ENCODE measurements at places on chromosomes 7 and 10.
A peak's percentile ranks its signal among the peaks of the same experiment; 100 is the strongest.

GRCh38 chr7:100132126-100132525 lies 5.4 kb downstream of the MBLAC1 start:
- no peak for DNase-seq

DNA sequence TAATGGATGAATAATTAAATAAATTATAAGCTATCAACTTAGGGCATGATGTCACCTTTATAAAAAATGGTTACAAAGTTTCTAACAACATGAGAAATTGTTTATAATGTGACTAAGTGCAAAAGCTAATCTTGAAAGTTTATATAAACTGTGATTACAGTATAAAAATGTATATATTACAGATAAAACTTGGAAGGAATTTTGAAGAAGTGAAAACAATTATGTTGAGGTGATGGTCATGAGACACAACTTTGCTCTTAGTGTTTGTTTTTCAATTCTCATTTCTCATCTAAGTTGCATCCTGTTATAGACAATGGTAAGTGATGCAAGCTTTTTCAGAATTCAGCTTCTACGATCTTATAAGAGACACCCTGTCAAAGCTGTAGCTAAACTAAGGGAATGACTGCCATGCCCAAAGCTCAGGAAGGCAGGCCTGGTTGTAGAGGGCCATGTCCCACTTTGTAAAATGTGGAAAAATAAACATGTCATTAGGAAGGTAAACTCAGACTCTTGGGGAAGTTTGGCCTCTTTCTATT lies 23.9 kb downstream of the MACC1 start:
- no peak for DNase-seq

DNA sequence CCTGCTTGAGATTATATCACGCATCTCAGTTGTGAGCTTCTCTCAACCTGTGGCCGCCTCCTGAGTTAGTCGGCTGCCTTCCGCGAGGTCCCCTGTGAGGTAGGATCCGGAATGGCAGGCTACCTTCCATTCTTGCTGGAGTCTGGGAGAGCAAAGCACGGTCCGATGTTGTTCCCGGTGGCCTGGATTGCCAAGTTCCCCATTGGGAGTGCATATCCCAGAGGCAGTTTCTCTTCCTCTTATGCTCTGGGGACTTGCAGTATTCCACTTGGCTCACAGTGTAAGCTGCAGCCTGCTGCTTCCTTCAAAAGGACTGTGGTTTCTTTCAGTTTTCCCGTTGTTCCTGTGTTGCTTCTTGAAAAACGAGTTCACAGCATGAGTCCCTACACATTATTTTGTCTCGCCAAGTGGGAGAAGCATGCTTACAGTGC lies 225.4 kb upstream of the ZWINT start:
- DNase-seq = no peak

DNA sequence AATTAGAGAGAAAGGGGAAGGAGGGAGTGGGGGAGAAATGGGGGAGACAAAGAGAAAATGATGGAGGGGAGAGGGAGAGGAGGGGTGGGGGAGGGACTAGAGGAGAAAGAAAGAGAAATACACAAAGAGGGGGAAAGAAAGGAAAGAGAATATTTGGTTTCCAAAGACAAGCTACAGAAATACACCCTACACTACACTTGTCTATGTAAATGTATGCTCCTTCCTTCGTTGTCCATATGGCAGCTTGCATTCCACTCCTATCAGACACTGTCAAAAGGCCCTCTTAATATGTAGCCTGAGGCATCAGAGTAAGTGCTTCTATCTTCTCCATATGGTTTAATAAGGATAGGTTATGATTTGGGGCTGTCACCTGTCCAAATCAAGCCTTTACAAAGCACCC lies 92.8 kb upstream of the FEZF1 start:
- DNase-seq = no peak

- no peak for DNase-seq
These were observed 657.5 kb upstream of the NRP1 start for GRCh38 chr10:33991924-33992323.

DNA sequence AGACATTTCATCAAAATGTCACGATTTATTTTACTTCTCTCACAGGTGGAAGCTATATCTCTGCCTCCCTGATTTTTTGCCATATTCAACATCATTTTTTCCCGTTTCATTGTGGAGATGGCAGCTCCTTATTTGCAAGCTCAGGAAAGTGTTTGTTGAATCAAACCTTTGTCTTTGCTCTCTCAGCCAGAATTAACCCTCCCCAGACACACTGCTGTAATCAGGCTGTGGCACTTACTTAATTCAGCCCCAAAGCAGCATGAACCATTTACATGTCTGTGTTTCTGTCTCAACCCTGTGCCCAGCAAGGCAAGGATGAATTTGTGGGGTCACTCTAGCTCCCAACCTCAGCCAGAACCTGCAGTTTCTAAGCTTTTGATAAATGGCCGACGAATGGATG lies 397.2 kb downstream of the TCERG1L start:
- no peak for DNase-seq

DNA sequence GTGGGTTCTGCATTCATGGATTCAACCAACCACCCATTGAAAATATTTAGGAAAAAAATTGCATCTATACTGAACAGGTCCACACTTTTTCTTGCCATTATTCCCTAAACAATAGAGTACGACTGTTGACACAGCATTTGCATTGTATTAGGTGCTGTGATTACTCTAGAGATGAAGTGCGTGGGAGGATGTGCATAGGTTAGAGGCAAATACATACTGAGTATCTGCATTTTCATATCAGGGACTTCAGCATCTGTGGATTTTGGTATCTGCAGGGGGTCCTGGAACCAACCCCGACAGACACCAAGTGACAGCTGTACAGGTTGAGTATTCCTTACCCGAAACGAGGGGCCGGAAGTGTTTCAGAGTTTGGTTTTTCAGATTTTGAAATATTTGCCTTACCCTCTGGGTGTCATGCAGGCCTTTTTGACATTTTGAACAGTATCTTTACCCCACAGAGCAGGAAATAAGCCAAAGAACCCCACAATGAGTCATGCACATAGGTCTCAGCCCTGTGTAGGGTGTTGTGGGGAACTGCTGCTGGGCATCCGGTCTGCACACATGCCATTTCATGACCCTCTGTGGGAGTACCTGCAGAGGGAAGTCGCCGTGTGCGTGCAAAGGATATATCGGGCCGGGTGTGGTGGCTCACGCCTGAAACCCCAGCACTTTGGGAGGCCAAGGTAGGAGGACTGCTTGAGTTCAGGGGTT lies 14.5 kb downstream of the NUDT5 start:
- peak; percentile 79 for DNase-seq

DNA sequence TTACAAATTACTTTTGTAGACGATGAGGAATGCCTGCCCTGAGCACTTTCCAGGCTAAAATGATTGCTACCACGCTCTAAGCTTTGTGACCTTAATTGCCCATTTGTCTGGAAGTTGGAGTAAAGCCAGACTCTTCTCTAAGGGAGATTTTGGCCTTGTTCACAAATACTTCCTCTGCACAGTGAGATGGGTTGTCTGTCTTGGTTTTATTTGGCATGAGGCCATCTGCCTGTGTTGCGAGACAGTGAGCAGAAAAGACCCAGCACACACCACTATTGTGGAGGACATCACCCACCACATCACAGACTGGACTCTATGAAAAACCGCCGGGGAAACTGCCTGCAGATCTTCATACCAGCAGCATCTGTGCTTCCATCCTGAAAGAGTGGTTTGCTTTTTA lies 138.4 kb downstream of the BICC1 start:
- no peak for DNase-seq

- DNase-seq = no peak
These were observed 14.1 kb upstream of the BTBD16 start for GRCh38 chr10:122257041-122257440.

DNA sequence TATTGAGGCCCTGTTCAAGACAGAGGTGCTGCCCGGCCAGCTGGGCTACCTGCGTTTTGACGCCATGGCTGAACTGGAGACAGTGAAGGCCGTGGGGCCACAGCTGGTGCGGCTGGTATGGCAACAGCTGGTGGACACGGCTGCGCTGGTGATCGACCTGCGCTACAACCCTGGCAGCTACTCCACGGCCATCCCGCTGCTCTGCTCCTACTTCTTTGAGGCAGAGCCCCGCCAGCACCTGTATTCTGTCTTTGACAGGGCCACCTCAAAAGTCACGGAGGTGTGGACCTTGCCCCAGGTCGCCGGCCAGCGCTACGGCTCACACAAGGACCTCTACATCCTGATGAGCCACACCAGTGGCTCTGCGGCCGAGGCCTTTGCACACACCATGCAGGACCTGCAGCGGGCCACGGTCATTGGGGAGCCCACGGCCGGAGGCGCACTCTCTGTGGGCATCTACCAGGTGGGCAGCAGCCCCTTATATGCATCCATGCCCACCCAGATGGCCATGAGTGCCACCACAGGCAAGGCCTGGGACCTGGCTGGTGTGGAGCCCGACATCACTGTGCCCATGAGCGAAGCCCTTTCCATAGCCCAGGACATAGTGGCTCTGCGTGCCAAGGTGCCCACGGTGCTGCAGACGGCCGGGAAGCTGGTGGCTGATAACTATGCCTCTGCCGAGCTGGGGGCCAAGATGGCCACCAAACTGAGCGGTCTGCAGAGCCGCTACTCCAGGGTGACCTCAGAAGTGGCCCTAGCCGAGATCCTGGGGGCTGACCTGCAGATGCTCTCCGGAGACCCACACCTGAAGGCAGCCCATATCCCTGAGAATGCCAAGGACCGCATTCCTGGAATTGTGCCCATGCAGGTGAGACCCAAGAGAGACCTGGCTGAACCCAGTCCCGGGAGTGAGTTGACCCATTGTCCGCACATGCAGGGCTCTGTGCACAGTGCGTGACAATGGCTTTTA lies 2.8 kb downstream of the RBP3 start:
- DNase-seq = no peak

DNA sequence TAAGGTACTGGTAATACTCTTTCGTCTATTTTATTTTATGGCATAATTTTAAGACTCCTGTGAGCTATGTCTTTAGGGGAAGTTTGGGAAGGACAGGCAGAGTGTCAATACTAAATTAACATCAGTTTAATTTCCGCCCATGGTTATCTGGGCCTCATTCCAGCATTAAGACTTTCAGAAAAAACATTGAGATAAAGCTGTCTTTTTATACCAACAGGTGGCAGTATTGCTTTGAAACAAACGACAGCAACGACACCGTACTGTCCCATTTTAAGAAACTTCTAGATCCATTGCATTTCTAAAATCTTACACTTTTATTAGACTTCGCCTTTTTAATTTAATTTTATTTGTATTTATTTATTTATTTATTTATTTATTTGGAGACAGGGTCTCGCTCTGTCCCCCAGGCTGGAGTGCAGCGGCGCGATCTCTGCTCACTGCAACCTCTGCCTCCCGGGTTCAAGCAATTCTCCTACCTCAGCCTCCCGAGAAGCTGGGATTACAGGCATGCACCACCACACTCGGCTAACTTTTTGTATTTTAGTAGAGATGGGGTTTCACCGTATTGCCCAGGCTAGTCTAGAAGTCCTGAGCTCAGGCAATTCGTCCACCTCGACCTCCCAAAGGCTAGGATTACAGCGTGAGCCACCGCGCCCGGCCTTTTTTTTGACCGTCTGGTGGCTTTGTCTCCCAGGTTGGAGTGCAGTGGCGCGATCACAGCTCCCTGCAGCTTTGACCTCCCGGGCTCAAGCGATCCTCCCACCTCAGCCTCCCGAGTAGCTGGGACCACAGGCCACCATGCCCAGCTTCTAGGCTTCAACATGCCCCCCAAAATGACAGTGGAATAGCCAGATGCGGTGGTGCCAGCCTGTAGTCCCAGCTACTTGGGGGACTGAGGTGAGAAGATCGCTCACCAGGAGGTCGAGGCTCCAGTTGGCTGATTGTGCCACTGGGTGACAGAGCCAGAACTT lies 78.7 kb upstream of the C1GALT1 start:
- DNase-seq = no peak

- no peak for DNase-seq
These were observed 331.4 kb upstream of the MGMT start for GRCh38 chr10:129135624-129136023.

DNA sequence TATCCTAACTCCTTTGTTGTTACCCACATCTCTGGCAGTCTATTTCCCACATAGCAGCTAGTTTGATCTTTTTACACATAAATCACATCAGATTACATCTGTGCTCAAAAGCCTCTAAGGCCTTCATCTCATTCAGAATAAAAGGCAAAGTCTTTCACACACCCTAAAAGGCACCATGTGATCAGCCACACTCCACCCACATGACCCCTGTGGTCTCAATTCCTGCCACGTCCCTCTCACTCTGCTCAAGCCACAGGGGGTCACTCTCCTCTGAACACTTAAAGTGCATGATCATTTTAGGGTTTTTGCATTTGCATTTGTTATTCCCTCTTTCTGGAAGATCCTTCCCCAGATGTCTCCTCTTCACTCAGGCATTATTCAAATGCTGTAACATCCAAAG lies 30.8 kb downstream of the ELAPOR2 start:
- DNase-seq = no peak

- DNase-seq = no peak
These were observed 144.5 kb downstream of the PPP1R3A start for GRCh38 chr7:113774182-113774807.

- DNase-seq = no peak
These were observed 141.8 kb upstream of the ASAH2 start for GRCh38 chr10:50392966-50393718.

GRCh38 chr10:131113709-131114291 lies 197.7 kb downstream of the TCERG1L start:
- DNase-seq = no peak

- no peak for DNase-seq
These were observed 33.5 kb downstream of the SVOPL start for GRCh38 chr7:138667535-138668228.

- DNase-seq = no peak
These were observed 186.8 kb downstream of the MACC1 start for GRCh38 chr7:20030417-20030816.
